Hematopoietic multipotent progenitor cell treated with erythropoietin and hydrocortisone succinate and interleukin-3 and kit ligand, for 6 days (in vitro differentiated cells): ENCODE measurements at places on chromosomes 13 and 19.

GRCh38 chr19:16141043-16141442 lies 2.4 kb upstream of the HSH2D start:
- peak; percentile 89 for DNase-seq

DNA sequence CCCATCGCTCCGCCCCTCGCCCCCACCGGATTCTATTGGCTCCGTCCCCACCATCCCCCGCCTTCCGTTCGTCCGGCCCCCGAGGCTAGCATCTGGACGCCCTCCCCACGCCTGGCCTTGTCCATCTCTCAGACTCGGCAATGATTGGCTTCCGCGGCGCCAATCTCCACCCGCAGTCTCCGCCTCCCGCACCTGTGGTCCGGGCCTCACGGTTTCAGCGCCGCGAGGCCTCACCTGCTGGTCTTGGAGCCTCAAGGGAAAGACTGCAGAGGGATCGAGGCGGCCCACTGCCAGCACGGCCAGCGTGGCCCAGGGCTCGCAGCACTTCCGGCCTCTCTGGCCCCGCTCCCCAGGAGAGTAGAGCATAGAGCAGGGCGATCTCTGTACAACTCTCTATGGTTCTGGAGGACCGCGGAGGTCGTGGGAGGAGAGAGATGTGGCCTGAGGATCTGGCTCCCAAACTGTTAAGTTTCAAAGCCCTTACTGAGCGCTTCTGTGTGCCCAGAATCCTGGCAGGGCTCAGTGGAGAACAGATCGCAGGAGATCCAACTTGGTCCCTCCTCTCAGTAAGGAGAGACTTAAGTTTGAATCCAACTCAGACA lies at the start of gene ERCC1:
Gene ERCC1 (minus strand): TSS at position 329 of the 602 bp plus-strand sequence. CDS start 543 bp downstream, outside the sequence.
- peak; percentile 100 for DNase-seq

DNA sequence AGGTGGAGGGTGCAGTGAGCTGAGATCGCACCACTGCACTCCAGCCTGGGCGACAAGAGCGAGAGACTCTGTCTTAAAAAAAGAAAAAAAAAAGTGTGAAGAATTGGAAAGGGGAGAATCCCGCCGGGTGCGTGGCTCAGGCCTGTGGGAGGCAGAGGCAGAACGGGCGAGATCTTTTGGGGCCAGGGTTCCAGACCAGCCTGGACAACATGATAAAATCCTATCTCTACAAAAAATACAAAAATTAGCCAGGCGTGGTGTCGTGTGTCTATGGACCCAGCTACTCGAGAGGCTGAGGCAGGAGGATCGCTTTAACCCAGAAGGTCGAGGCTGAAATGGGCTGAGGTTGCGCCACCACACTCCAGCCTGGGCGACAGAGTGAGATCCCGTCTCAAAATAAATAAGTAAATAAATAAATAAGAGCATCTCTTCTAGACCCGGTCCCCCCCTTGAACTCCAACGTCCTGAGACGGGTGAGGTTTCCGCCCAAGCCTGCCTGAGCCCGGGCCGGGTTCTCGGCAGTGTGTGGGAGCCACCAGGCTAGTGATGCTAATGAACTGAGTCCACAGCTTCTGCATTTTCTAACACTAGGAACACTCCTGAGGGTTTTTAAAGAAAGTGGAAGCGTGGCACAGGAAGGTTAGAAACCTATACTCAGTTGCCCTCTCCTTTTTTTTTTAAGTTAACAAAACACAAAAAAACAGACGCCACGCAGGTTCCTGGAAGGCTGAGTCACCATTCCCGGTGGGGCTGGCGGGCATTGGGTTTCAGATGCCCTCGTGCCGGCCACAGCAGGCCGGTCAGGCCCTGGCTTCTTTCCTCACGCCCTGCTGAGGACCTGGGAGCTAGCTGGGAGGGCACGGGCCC lies 22.0 kb downstream of the GPX4 start:
- no peak for DNase-seq

DNA sequence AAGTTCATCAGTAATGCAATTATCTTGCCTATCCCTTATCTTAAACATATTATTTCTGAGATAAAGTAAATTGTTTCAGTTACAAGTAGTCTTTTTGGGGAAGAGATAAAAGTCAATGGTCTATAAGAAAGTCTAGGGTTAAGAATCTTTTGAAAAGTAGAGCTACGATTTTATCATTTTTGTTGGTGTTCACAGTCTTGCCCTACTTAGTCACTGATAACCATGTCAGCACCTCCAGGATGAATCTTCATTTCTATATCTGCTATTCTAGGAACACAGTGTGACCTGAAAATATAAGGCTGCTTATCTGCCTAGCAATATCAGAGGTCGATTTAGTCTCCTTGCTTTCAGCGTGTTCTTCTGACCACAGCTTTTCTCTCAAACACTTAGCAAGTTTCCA lies 1676.5 kb upstream of the PRR20A start:
- DNase-seq, result no peak

GRCh38 chr19:40177286-40178070 lies 13.7 kb upstream of the MAP3K10 start:
- DNase-seq, result no peak

DNA sequence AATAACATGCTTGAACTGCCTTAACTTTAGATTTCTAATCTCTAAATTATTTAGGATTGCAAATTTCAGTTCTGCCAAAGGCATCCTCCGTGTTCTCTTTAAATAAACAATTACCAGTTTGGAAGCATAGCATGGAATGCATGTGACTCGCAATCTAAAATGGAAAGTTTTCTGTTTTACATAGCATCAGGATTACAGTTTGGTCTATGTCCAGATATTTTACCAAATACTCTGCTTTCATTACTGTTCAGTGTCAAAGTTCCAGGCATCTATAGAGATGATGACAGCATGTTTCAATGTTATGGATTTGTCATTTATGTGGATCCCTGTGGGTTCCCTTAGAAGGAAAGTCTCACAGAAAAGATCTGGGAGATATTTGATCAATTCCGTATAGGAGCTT lies 16.8 kb downstream of the FLT1 start:
- DNase-seq, result no peak

DNA sequence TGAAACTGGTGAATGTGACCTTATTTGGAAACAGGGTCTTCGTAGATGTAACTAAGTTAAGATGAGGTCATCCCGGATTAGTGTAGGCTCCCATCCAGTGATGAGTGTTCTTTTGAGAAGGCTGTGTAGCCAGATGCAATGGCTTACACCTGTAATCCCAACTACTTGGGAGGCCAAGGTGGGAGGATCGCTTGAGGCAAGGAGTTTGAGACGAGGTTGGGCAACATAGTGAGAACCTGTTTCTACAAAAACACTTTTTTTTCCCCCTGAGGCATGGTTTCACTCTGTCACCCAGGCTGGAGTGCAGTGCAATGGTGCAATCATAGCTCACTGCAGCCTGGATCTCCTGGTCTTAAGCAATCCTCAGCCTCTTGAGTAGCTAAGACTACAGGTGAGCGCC lies 36.4 kb downstream of the FBN3 start:
- no peak for DNase-seq

DNA sequence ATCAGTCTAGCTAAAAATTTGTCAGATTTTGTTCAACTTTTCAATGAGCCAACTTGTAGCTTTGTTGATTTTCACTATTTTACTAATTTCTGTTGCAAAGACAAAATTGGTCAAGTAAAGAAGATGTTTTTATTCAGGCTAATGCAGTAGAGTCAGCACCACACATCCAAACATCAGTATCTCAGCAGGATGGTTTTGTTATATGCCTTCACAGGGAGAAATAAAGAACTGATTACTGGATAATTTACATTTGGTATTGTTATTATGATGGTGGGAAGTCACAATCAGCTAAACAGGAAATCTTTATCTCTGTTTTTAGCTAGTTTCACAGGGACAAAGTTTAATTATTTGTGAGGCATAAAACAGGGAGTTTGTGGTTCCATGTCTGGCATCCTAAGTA lies 713.4 kb downstream of the SLITRK5 start:
- DNase-seq, result no peak
